Cortex of kidney (tissue), 1 donor: ENCODE measurements at places on chromosomes 4 and X.

GRCh38 chr4:40820101-40820500 lies 70.3 kb downstream of the NSUN7 start:
- DNase-seq = no peak

DNA sequence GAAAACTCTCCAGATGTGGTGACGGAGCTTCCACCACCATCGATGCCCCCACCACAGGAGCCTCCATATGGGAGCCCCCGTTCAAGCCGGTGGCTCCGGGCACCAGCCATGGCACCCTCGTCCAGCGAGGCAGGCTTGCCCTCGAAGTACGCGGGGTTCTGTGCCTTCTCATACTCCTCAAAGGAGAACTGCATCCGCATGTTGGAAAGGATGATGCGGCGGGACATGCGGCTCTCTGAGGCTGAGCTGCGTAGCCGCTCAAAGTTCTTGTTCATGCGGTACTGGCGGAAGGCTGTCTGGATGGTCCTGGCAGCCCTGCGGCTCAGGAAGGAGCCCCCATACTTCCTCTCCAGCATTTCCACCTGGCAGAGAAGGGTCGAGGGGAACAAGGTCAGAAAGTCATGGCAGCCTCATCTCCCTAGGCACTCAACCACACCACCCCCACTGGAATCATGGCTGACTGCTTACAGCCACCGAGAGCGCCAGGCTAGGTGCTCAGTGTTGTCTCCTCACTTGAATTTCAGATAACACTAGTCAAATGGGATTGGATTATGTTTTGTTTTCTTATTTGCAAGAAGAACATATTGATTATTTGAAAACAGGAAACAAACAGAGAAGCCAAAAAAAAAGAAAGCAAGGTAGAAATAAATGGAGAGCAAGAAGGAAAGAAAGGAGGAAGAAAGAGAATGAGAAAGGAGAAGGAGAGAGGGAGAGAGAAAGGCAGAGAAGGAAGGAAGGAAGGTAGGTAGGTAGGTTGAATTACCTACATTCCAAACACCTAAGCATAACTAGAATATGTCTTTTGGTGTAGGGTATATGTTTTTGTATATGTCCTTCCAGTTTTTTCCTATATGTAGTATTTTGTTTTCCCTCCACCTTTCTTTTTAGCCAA lies 26.6 kb downstream of the IQSEC2 start:
- no peak for DNase-seq

DNA sequence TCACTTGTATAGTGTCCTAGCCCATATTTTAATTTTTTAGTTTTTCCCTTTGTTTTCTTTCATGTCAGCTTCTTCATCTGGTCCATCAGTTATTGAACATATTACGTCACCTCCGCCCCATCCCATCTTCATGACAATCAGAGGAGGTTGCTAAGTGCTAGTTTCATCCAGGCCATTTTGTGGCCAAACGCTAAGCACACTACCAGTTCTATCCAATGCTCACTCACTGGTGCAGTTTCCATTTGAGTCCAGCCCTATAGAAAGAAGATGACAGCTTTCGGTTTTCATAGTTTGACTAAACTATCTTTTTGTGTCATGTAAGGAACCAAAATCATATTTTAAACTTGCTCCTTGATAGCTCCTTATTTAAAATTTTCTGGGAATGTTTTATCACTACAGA lies 304.2 kb downstream of the TENM3 start:
- no peak for DNase-seq

DNA sequence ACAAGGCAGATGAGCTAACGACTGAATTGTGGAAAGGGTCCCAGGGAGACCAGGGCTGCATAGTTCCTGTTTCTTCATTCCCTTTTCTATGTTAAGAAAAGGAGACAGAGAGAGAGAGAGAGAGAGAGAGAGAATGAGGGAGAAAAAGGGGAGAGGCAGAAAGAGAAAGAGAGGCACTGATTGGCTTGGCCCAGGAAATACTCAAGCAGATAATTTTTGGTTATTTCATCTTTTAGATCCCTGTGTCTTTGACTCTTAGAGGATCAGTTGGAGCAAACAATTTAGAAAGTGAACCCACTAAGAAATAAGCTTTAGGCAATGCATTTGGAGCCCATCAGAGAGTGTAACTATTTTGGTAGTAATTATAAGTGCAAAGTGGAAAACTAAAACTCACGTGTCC lies 103.4 kb downstream of the CEP44 start:
- DNase-seq = no peak

- DNase-seq = no peak
Measured at GRCh38 chrX:64698317-64698716, 277.9 kb downstream of the ZC4H2 start.

- no peak for DNase-seq
Measured at GRCh38 chr4:170875868-170876267, 786.1 kb upstream of the AADAT start.

- DNase-seq = no peak
Measured at GRCh38 chr4:34422472-34423175, 1821.7 kb downstream of the ARAP2 start.

- no peak for DNase-seq
Measured at GRCh38 chr4:24922416-24922815, 9.6 kb upstream of the CCDC149 start.

- DNase-seq = no peak
Measured at GRCh38 chr4:7886007-7886973, 53.4 kb downstream of the AFAP1 start.

DNA sequence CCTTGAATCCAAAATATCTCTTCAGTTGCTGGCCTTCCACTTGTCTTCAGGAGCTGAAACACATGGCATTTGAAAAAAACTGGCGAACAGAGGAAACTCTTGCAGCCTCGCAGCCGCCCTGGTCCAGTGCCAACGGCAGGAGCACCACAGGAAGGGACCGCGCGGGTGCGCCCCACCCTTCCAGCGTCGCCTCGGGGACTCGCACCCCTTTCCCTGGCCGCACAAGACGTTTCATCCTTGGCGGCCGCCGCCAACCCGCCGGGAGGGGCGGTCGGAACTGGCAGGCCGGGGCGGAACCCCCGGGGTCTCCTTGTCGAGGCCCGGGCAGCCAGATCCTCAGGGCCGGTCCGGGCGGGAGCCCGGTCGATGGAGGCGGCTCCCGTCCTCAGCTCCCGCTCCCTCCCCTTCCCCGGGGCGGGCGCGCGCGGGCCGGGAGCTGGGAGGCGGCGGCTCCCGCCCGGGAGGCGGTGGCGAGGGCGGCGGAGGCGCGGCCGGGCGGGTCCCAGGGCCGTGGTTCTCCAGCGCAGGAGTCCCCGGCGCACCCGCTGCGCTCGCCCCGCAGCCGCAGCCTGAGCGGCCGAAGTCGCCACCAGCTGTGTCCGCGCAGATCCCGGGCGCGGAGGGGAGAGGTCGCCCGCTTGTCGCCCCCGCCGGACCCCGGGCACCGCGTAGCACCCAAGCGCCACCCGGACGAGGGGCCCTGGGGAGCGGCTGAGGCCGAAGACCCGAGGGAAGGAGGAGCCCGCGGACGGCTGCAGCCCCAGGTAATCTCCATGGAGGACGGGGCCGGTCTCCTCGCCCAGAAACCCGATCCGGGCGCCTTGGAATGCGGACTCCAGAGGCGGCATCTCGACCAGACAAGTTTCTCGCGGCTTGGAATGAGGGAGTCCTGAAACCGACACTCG lies 886 bp upstream of the NDST3 start:
- DNase-seq = no peak

DNA sequence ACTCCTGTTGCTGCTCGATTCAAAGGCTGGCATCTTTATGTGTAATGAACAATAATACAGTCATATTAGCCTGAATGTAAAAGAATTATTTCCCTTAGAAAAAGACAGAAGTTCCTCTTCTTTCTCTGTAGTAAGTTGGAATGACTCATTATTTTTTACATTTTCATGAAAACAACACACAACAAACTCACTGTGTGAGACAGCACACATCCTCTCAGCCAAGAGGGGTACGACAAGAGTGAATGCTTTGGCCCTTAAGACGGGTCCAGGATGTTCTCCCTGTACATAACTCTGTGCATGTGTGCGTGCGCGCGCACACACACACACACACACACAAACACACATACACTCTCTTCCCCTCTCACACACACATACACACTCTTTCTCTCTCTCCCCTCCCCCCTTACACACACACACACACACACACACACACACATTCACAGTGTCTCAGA lies 72.8 kb downstream of the MANBA start:
- no peak for DNase-seq

- DNase-seq = no peak
Measured at GRCh38 chr4:179584101-179584500, 2141.9 kb upstream of the AGA start.

GRCh38 chr4:145170223-145170622 lies 10.2 kb downstream of the OTUD4 start:
- DNase-seq = no peak

GRCh38 chr4:146291313-146291712 lies 77.0 kb downstream of the REELD1 start:
- no peak for DNase-seq

DNA sequence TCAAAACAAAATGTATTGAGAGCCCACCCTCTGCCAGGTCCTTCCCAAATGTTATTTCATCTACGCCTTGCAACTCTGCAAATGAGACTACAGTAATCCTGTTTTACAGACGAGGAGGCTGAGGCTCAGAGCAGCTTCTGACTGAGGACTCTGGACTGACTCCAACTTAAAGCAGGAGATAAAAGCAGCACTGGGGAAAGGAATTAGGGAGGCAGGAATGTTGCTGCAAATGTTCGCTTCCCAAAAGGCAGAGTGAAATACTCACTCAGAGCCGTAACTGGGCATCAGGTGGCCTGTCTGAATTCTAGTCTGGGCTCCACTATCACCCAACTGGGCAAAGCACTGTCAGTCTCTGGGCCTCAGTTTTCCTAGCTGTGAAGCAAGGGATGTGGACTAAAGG lies 94.7 kb upstream of the SRD5A3 start:
- no peak for DNase-seq

DNA sequence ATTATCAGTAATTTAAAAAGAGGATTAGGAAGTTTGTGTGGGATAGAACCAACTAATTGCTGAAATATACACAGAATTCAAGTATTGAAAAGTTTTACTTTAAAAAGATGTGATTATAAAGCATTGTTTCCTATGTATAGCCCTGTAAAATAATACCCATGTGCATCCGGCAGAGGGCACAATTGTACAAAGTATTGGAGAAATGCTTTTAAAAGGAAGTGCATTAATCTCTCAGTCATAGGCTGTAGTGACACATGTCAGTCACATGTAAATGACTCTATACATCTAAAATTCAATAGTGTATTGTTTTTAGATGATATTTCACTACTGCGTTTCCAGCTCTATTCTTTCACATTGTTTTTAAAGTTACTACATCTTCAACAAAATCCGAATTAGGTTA lies 9.7 kb upstream of the GEMIN8 start:
- DNase-seq = no peak

- no peak for DNase-seq
Measured at GRCh38 chr4:139834226-139834662, 168.6 kb downstream of the MGST2 start.

- DNase-seq = no peak
Measured at GRCh38 chrX:30892591-30892990, 3.5 kb upstream of the TAB3 start.

DNA sequence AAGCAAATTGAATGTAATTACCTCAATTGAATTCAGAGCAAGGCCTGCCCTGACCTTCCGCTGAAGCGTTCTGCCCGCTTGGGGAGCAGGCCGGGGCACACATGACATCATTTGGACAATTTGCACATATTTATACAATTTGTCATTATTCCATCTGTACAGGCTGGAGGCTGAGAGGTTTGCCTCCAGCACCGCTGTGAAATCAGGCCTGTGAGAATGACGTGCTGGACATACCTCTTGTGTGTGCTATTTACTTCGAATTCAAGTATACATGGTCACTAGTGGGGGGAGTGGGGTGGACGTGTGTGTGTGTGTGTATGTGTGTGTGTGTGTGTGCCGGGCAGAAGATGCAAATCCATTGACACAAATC lies 285.6 kb downstream of the SHOX start:
- DNase-seq = no peak

DNA sequence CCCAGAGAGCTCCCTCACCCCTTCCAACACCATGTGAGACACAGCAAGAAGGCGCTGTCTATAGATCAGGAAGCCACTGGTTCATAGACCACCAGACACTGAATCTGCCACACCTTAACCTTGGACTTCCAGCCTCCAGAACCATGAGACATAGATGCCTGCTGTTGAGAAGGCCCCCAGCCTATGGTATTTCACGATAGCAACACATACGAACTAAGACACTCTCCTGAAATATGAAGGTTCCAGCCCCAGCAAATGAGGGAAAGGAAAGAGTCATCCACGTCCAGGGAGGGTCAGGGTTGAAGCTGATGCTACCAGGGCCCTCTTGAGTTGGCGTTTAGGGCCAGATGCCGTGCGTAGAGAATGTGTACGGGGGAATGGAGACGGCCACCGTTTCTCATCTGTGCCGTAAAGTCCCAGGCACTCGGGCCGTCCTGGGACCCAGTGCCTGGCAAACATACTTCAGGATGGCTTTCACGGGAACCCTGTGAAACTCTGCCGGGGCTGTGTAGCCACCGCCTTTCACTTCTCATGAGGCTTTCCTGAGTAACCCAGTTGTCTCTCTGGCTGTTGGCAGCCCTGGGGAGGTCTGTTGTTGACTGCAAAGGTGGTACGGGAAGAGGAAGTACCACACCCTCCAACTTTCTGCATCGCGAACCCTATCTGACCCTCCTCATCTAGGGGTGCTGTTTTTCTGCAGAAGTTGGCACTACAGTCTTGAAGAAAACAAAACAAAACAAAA lies 17.7 kb upstream of the P2RY8 start:
- DNase-seq = no peak

DNA sequence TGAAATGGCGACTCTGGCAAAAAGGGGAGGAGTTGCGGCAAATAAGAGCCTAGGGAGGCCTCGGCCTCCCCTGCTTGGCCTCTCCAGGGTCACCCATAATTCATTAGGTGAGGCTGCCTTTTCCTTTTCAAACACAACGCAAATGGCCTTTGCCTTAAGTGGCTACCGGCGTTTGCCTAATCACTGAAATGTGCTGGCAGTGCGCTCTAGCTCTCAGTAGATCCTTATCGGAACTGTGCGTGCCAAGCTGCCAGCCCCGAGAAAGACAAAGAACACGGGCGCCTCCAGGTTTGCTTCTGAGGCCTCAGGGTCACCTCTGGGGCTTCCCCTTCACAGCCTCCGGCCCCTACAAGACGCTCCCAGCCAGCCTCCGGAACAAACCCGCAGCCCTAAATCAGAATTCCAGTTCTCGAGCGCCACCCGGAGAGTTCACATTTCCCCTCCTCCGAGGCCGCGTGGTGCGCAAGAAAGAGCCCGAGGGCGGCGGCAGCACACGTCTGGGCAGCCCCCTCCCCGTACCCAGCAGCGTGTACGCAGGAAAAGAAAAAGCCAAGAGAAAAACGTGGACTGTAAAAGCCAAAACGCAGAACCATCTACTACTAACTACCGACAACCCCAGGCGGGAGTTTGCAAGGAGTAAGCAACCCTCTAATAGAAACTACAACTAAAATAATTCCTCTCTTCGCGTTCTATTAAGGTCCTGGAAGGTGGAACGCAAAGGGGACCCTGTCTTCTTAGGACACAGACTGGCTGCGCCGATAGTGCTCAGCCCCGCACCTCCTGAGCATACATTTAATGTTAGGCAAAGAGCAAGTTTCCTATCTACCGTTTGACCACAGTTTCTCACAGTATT lies 76.5 kb upstream of the BCOR start:
- no peak for DNase-seq
